ENCODE measurements at places on chromosomes 2 and 18.

DNA sequence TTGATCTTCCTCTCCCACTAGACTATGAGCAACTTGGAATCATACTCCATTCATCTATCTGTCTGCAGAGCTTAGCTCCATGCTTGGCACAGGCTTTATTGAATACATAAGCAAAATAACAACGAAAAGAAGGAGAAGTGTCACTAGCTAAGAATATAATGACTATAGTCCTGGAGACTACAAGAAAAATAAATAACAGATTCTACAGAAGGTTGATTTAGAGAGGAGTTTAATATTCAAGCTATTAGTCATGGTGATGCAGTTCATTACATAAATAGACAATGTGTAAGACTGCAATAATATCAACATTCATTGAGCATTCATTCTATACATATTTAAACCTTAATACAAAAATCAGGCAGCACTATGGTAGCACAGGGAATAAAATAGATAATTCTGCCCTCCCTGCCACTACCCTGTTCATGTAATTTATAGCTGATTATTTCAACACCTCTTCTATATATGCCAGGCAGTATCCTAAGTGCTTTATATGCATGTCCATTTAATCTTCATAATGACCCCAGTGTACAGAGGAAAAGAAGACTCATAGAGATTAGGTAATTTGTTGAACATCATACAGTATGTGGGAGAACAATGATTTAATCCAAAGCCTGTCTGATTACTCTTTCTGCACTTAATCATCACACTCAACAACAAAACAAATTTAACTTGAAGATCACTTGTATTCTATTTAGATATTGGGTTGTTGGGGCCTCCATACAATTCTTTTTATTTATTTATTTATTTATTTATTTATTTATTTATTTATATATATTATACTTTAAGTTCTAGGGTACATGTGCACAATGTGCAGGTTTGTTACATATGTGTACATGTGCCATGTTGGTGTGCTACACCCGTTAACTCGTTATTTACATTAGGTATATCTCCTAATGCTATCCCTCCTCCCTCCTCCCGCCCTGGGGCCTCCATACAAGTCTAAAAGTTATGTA, 165.3 kb downstream of the RNF152 start:
- no peak for DNase-seq

DNA sequence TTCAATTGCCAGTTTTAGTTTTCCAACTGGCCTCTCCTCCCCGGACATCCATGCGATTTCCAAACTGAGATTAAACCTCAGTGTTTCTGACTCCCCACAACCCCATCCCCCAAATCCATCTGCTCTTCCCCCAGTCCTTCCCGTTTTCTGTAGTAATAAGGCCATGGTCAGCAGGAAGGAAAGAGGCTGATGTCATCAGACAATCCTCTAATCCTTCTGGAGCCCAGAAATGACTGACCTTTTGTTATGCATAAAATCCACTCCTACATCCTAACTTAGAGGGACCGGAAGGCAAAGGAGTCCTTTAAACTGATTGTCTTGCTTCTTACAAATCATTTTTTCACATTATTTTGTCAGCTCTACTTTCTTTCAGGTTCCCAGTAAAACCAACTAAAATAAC, 155.8 kb downstream of the INO80D start:
- DNase-seq = no peak

DNA sequence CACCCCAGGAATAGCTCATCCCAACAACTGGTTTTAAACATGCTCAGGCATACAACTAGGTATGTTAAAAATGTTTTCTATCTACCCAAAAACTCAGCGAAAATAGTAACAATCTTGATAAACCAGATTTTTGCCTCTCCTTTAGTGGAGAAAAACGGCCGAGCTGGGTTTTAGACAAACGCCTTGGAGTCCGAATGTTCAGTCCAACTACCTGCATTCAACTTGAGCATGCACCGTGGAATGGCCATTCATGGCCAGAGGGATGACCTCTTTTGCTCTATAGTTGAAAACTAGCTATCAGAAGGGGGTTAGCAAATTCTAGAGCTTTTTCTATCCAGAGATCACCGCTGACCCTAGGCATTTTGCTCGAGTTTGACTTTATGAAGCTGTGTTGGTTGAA, 30.8 kb downstream of the PDIA6 start:
- DNase-seq = no peak

- DNase-seq = no peak
Observed at GRCh38 chr2:199624958-199625357, 167.2 kb upstream of the SATB2 start.

DNA sequence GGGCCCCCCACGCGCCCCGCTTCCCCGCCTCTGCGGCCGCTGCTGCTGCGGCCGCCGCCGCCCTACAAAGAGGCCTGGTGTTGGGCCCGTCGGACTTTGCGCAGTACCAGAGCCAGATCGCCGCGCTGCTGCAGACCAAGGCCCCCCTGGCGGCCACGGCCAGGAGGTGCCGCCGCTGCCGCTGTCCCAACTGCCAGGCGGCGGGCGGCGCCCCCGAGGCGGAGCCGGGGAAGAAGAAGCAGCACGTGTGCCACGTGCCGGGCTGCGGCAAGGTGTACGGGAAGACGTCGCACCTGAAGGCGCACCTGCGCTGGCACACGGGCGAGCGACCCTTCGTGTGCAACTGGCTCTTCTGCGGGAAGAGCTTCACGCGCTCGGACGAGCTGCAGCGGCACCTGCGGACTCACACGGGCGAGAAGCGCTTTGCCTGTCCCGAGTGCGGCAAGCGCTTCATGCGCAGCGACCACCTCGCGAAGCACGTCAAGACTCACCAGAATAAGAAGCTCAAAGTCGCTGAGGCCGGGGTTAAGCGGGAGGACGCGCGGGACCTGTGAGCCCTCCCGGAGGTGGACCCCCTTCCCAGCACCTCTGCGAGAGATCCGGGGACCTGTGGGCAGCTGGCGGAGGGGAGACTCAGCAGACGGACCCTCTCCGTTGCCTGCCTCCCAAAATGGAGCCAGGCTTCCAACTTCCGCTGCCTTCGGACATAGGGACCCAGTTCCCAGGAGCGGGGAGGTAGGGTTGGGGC, 1.9 kb downstream of the SP5 start:
- no peak for DNase-seq

DNA sequence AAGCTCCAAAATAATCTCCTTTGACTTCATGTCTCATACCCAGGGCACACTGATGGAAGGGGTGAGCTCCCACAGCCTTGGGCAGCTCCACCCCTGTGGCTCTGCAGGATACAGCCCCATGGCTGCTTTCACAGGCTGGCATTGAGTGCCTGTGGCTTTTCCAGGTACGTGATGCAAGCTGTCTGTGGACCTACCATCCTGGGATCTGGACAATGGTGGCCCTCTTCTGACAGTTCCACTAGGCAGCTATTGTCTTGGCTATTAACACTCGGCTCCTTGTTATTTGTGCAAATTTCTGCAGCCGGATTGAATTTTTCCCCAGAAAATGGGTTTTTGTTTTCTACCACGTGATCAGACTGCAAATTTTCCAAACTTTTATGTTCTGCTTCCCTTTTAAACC, 634.2 kb downstream of the TSN start:
- no peak for DNase-seq

- no peak for DNase-seq
Observed at GRCh38 chr2:113263546-113263945, 15.2 kb downstream of the PAX8 start.

- DNase-seq = no peak
Observed at GRCh38 chr2:171420728-171421563, 12.8 kb downstream of the METTL8 start.

DNA sequence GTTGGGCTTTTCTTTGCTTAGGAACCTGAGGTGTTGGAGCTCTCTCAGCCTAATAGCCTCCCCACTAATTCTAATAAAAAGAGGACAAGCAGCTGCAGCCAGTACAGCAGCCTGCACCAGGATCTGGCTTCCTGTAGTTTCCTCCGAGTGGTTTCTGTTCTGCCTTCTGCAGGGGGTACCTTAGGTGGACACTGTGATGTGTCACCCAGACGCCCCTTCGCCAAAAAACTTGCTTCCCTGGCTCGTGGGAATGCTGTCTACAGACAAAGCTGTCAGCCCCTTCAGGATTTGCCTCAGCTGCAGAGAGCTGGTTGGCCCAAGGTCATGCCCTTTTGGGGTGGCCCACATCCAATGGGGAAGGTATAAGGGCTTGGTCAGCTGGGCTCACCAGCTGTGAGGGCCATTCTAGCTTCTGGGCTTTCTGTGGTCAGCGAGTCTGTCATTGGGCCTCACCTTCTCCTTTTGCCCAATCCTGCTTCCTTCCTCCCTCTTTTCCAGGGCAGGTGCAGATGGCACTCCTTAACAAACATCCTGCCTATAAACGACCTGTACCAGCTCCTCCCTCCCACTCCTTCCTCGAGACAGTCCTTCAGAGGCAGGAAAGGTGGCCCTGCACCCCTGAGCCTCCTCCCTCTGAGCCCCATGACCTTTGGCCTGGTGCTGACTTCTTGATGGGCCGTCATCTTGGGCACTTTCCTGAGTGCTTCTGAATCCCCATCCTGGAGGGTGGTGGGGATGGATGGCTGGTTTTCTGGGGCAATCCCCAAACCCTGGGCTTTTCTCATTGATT, 44.0 kb upstream of the ROCK2 start:
- DNase-seq = no peak

- no peak for DNase-seq
Observed at GRCh38 chr2:134869946-134870736, 31.7 kb downstream of the ACMSD start.

- DNase-seq = no peak
Observed at GRCh38 chr2:98664323-98664722, 55.9 kb downstream of the UNC50 start.

DNA sequence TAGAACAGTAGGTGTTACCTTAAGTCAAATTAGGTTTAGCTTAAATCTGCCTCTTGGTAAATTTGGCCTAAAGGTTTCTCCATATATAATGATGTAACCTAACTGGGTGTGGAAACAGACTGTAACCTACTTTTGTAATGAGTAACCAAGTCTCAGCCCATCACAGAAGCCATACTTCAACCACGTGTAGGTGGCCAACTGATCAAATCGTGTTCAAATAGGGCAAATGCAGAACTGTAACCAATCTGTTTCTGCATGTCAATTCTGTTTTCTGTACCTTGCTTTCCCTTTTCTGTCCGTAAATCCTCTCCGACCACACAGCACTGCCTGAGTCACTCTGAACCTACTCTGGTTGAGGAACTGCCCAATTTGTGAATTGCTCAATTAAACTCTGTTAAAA, 34.0 kb upstream of the PLA2R1 start:
- DNase-seq = no peak

GRCh38 chr18:475202-476031, 25.1 kb downstream of the COLEC12 start:
- DNase-seq = no peak

GRCh38 chr2:2742726-2743125, 411.7 kb upstream of the MYT1L start:
- peak; percentile 14 for DNase-seq

DNA sequence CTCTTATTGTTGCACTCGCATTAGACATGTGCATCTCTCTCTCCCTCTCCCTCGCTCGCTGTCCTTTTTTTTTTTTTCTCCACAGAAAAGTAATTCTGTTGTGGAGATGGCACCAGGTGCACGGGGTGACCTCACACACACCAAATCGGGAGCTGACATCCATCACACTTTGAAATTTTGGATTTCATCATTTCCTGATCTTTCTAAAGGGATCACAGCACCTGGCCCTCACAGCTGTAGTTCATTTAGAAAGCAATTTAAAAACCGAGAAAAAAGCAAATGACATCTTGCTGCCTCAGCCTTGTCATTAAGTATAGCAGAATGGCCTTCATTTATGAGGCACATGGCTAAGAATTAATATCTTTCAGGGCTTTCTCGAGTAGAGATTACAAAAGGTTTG, 717.2 kb downstream of the RNF144A start:
- DNase-seq = no peak

GRCh38 chr18:60292186-60292585, 80.4 kb downstream of the MC4R start:
- no peak for DNase-seq

- no peak for DNase-seq
Observed at GRCh38 chr2:64760128-64760527, 106.4 kb upstream of the SERTAD2 start.

DNA sequence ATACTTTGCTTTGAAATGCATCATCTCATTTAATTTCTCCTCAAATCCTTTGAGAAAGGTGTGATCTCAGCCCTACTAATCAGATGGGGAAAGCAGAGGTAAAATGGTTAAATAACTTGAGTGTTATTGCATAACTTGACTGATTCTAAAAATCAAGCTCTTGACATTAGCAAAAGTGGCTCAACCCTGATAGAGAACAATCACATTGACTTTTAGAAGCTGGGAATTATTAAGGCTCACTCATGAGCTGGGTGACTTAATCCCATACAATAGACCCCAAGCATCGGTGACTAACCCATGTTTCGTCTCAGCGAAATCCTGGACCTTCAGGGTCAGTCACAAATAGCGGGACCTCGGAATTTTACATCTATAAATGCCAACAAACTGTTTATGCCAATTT, 378.9 kb downstream of the NBAS start:
- DNase-seq = no peak

DNA sequence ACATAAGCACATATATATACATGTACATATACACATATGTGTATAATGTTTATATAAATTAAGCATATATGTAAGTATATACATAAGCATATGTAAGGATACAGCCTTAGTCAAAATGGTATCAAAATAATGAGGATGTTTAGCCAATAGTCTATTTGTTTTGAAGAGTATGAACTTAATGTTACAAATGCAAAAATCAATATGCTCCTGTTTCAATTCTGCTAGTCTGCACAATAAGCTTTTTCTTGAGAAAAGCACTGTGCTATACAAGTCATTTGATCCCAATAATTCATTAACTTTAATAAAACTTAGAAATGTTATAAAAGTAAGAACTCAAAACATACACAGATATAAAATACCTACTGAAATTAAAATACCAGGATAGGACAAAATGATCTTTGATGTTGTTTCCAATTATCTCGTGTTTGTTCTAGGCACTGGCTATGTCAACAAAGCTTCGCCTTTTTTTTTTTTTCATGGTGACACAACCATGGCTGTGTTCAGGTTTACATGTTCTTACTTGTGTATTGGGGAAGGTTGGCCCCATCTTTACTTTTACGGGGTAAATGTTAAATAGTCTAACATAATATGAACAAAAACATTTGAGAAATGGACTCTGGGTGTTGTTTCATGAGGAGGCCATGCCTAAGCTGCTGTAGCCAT, 271.1 kb upstream of the CDH19 start:
- DNase-seq = no peak

GRCh38 chr18:12515550-12515949, 107.8 kb downstream of the PRELID3A start:
- DNase-seq = no peak

- peak; percentile 23 for DNase-seq
Observed at GRCh38 chr2:130873700-130874346, 37.1 kb downstream of the ARHGEF4 start.

- DNase-seq = no peak
Observed at GRCh38 chr2:109255654-109256053, 126.6 kb downstream of the SH3RF3 start.
